Right atrium auricular region (tissue), 2 donors: ENCODE measurements at places on chromosomes 1 and 21.

DNA sequence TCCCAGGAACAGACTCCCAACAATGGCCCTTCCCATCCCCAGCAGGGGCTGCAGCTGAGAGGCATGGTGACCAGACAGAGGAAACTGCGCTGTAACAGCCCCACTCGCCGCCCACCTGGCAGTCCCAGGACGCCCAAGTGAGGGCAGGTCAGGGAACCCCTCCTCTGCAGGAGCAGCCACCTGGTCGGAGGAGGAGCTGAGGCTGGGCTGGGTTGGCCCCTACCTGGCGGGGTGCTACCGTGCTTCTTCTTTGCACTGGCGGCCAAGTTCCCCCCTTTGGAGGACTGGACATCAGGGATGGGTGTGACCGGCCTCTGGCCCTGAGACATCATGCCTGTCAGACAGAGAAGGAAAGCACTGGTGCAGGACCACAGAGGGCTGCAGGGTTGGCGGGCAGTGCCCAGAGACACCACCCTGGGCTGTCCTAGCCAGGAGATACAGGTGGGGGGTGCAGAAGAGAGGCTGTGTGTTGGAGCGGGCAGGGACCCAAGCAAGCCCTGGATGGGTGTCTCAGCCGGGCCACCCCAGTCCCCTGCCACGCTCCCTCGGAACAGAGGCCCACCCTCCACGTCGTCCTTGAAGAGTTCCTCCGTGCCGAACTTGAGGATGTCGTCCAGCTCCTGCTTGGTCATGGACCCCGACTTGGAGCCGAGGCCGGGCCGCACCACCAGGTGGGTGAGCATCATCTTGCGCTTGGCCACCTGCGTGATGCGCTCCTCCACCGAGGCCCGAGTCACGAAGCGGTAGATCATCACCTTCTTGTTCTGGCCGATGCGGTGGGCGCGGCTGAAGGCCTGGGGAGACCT is 51.6 kb downstream of the CHD5 start:
- no peak for DNase-seq

DNA sequence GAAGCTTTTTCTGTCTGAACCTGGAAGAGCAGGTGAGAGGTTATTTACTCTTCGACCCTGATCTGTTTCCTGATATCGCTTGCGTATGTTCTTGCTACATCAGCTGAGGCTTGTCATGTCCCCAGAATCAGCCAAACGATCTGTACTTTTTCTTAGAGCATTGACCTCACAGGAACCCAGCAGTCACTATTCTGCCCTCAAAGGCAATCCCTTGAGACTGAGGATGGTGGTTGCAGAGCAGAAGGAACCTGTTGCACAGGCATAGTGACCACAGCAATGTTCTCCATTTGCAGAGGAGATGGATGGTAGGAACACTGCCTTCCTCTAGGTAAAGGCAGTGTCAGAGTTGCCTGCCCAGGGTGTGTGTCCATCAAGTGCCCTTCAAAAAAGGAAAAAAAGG is 11.3 kb upstream of the LACTBL1 start:
- DNase-seq: no peak

DNA sequence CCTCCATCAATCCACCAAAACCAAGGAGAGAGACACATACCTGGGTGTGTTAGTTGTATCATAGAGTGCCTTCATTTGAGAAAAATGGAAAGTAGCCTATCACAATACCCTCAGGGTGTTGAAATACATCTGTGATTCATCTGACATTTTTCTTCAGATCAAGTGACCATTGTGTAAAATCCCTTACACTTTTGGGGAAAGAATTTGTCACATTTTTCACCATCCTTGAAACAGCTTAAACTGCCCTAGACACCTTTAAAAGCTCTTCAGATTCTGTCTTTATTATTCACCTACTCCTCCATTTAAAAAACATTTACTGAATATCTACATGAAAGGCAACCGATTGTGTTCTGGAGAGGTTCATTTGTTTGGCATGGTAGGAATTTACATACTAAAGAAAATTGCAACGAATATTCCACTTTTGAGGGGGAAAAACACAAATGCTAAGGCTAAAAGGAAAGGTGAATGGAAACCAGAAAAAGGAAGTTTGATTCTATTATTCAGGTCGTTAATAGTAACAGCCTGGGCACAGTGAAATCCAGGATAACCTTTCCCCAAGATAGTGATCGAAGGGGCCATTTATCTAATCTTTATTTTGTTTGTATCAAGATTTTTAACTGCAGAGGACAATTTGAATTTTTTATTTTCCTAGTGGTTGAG is 70.4 kb upstream of the SAMSN1 start:
- no peak for DNase-seq

- DNase-seq: no peak
Observed at GRCh38 chr1:241485554-241485992, 34.0 kb downstream of the FH start.

- no peak for DNase-seq
Observed at GRCh38 chr1:165381745-165382505, 25.4 kb upstream of the LMX1A start.

DNA sequence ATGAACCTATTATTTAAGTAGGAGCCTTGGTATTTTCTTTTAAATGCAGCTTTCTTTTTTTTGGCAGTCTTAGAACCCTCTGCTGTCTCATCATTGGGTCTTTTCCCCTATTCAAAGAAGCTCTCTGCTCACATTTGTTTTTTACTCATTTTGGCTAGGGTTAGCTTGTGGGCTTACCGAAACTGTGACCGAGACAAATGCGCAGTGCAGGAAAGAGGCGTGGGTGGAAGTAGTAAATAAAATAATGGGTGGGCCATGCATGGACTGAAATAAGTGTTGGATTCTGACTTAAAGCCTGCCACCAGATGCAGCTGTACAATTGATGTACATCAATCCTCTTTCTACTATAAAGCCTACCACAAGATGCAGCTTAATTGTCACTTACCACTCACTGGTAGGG is 14.7 kb downstream of the XPR1 start:
- no peak for DNase-seq

GRCh38 chr1:182304218-182304617 is 87.4 kb downstream of the GLUL start:
- no peak for DNase-seq

DNA sequence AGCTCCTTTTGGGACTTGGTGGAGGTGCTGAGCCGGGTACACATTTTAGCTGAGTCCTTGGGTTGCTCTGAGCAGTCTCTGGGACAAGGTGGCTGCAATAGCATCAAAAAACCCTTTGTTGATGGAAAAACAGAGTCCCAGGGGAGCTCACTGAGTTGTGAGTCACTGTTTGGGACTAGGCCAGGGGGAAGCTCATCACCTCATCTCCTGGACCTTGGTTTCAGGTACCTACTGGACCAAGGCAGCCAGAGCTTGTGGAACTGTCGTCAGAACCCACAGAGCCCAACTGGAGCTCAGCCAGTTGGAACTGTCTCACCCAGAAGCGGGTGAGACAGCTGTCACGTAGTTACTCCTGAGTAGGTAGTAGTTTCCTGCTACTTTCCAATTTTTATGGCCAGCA is 146.7 kb downstream of the HLX start:
- DNase-seq: no peak

DNA sequence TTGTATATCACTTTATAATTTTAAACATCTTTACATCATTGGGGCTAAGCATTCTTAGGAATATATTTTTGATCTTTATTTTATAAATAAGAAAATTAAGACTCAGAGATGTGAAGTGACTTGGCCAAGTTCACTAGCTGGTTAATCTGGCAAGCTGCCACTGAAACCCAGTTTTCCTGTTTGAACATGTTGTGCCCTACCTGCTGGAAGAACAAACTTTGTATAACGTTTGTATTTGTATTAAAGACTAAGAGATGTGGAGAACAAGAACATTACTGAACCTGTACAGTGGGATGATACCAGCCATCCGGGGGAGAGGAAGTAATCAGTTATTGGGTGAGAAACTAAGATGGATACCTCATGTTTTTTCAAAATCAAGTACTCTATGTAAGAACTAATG is 77.2 kb upstream of the SIPA1L2 start:
- DNase-seq: no peak

DNA sequence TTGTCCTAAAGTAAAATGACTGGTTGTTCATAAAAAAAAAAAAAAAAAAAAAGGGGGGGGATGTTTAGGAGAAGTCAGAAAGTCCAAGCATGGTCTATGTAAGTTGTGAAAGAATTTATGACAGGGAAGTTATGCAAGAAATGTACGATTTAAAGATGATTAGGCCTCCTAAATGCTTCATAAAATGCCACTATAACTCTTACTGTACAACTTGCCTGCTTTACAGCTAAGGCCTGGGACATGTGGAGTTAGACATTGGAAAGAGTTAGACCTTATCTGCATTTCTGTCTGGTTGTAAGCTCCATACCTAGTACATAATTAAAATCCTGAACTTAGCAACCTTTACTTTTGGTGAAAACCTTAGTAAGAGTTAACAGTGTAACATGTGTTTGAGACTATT is 150.0 kb downstream of the TPR start:
- no peak for DNase-seq

DNA sequence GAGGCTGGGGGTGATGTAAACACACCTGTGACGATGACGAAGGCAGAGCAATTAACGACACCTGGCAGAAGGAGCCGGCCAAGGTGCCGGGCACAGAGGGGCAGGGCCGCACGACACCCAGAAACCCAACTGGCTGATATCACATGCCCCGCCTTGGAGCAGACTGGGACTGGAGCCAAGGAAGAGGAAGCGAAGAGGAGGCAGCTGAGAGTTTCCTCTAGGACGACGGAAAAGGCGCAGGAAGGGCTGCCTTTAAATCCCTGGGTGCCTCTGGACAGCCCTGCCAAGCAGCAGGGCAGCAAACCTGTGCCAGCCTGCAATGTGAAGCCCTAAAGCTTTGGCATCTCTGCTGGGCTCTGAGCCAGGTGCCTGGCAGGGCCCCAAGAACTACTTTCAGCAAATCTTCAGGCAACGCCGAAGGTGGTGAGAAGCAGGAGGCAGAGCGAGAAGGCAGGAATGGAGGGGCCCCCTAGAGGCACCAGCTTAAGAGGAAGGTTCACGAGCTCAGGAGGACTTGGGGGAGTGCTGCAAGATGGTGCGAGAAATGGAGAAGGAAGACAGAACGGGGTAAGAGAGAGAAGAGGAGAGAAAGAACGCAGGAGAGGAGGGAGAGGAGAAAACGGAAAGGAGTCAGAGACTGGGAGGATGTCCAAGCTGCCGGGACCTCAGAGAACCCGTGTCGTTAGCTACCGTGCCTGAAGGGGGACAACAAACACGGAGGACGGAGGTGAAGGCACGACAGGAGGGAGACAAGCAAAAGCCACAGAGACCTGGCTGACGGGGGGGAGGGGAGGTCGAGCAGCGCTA is 25.3 kb upstream of the PEF1 start:
- peak; percentile 72 for DNase-seq

DNA sequence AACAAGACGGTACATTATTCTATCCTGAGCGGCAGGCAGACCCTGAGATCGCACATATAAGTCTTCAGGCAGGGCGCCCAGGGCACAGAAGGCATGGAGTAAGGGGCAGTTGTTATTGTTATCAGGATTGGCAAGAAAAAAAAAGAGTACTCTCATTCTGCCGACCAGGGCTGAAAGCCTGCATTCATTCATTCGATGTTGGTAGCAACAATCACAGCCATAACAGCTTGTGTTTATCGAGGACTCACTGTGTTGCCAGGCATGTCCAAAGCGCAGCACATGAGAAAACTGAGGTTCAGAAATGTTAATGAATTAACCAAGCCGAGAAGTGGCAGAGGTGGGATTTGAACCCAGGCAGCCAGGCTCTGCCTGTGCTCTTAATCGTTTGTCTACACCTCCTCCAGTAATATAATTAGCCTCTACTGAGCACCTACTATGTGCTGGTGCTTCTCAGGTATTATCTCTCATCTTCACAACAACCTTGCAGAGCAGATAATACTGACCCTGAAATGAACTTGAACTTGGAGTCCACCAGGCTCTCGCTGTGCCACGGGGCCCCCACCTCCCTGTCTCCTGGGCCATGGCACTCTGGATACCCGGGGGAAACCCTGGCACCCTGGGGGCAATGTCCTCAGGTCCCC is 56.2 kb downstream of the TAS1R2 start:
- DNase-seq: no peak

DNA sequence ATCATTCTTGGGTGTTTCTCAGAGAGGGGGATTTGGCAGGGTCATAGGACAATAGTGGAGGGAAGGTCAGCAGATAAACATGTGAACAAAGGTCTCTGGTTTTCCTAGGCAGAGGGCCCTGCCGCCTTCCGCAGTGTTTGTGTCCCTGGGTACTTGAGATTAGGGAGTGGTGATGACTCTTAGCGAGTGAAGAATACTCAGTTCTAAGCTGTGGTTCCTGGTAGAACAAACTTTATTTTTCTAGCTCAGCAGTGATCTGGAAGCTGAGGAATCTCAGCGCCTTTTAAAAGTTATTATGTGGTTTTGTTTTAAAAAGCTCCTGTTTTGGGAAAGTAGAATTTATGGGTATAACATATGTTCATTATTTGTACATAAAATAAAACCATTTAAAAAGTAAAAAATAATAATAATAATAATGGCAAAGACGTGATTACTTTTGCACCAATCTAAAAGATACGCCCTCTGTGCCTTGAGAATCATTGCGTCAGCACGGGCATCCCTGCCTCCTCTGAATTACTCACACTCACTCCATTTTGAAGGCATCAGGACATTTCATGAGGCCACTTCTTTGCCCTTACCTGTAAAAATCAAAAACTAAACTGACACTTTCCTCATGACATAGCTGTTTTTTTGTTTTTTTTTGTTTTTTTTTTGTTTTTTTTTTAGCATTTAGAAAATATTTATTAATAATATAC is 29.7 kb upstream of the TNFRSF1B start:
- DNase-seq: no peak

DNA sequence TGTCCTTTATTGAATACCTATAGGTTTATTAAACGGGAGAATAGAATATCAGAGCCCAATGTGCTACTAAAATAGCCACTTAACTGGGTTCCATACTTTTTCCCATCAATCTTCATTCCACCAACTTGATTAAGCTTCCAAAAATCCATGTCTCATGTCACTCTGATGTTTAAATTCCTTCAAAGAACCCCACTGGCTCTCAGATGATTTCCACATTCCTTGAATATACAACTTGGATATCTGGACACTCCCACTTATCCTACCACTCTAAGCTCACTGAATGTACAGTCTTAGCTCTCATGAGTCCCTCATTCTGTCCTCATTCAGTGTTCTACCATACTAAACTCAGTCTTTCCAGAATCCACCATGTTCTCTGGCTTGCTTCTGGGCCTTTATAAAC is 21.1 kb downstream of the COL11A1 start:
- DNase-seq: no peak

DNA sequence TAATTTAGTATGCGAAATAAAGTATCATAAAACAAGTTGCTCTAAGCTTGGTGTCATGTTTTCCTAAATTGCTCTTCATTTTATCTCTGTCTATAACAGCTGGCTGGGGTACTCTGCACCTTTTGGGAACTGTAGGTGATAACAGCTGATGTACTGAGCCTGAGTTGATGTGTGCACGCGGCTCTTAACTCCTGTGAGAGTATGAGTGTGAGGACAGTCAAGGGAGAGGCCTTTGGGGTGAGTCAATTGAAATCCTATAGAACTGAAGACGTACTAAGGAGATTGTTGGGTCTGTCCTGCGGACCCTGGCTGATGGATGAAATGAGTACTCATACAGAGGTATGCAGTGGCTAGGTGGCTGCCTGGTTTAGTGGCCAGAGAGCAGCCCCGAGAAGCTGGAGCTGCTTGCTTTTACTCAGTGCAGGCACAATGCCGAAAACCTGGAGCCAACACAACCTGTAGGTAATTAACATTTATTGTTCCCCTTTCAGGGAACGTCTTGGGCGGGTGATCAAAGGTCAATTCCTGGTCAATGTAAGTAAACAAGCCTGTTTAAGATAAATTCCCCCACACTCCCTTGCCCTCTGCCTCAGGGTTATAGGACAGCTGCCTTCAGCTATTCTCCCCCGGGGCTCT is 188.5 kb downstream of the PRDM2 start:
- DNase-seq: no peak
